ENCODE measurements at places on chromosomes 1 and 21. TPM values are rescaled to one million over a fixed set of nuclear protein-coding genes. Genes with fewer than 3 reads are reported as not detected.
A peak's percentile ranks its signal among the peaks of the same experiment; 100 is the strongest.

DNA sequence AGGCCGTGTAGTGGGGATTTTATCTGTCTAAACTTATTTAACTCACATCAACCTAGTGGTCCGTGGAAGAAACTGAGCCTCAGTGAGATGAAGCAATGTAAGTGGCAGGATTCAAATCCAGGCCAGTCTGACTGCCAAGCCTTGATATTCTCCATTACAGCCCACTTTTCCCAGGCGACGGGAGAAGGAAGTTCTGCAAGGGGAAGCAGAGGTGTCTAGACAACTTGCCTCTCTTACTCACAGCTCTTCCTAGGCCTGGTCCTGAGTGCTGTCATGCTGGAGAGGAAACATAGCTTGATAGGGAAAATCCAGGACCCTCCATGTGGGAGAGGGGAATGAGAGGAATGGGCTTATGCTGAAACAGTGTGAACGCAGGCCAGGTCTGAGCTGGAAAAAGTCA lies 9.1 kb downstream of the CTSE start:
- DNase-seq = no peak

- DNase-seq = no peak
These were observed 631.8 kb downstream of the AJAP1 start for GRCh38 chr1:5286244-5286643.

- DNase-seq = no peak
These were observed 14.3 kb downstream of the ADARB1 start for GRCh38 chr21:45088729-45089128.

The SMYD3 gene
- total RNA-seq = 46.1 TPM

DNA sequence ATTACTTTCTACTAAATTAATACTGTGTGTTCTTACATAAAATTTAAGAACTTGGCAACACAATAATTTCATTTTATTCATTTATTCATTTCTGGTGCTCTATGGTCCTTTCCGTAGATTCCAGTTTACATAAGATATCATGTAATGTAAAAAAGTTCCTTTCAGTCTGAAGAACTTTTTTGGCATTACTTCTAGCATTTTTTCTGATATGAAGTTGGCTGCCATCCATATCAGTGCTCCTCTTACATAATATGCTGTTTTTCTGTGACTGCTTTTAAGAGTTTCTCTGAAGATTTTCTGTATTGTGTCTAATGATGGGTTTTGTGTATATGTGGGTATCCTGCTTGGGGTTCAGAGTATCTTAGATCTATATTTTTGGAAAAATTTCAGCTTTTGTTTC lies 34.8 kb downstream of the LIN9 start:
- DNase-seq = no peak

The ANKRD34A gene
- 1.9 TPM for total RNA-seq

The SPRR1B gene
- total RNA-seq = not detected

- no peak for DNase-seq
These were observed 12.0 kb upstream of the OR6K3 start for GRCh38 chr1:158732524-158732923.

GRCh38 chr1:210584439-210585113 lies 255.9 kb downstream of the HHAT start:
- DNase-seq = peak; percentile 23

DNA sequence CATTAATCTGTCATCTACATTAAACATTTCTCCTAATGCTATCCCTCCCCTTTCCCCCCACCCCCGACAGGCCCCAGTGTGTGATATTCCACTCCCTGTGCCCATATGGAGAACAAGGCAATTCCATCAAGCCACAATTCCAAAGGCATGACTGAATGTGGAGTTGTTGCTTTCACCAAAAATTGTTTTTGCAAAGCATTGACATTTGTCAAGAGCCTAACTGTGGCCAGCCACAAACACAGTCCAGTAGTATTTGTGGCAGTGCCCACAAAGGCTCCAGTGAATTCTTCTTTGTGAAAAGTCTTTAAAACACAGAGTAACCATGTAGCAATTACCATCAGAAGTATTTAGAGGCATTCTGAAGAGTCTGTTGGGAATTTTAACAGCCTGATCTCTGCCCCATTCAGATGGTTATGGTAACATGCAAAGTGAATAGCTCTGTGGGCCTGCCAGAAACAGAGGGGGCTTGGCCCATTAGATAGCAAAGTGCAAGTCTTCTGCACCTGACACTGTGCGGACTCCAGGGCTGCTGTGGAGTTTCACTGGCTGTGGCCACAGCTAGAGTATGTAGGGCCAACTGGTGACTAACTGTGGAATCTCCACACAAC lies 11.6 kb upstream of the LRRC53 start:
- DNase-seq = no peak

DNA sequence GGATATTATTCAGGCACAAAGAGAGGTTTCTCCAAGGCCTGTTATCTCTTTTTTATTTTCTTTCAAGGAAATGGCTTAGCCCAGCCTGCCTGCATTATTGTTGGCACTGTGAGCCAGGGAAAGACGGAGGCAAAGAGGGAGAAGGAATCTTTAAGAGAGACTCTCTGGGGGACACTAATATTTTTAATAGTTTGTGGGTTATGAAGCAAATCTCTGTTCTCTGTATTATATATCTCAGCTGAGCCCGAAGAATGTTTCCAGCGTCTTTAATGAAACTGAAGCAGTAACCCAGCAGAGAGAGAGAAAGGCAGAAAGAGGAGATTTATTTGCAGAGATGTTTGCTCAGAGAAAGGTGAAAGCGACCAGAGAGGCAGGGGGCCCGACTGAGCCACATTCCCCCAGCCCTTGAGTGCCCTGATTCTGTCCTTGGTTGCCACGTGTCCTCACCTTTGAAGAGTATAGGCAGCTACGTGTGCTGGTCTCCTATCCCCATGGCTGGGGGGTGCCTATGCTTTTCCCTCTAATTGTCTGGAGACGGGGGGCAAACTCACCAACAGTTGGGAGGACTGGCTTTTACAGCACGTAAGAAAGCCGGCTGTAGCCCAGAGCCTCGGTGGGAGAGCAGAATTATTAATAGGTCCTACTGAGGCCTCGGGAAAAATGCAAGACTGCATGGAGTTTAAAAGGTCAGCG lies 166.4 kb downstream of the TRABD2B start:
- DNase-seq = no peak

The RXFP4 gene
- not detected for total RNA-seq

The CNIH3 gene
- total RNA-seq = 2.8 TPM

- no peak for DNase-seq
These were observed 1.3 kb downstream of the ATXN7L2 start for GRCh38 chr1:109485001-109485400.

DNA sequence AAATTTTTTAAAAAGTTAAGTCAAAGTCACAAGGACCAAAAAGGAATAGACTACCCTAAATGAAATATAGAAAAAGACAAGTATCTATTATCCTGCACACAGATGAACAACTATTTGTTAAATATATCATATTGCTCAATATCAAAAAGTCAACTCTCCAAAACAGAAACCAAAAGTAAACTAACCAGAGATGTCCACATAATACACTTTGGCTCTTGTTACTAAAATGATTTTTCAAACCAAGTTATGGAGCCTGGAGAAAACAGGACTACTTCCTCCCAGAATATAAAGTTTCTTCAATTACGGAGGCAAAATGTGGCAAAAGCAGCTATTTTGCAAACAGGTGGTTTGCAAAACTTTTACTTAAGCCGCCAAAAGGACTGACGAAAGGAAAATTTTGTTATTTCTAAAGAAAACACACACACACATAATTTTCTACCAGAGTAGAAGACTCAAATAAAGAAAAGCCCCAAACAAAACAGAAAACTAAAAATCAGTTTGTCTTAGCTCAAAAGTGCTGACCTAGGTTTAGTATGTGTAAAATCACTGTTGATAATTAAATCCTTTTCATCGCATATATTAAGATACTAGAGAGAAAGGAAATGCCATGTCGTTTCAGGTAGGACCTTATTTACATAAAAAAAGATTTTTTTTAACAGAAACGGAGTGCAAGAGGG lies 1.1 kb downstream of the DPYD start:
- DNase-seq = no peak

The GBP5 gene
- 249 TPM for total RNA-seq

DNA sequence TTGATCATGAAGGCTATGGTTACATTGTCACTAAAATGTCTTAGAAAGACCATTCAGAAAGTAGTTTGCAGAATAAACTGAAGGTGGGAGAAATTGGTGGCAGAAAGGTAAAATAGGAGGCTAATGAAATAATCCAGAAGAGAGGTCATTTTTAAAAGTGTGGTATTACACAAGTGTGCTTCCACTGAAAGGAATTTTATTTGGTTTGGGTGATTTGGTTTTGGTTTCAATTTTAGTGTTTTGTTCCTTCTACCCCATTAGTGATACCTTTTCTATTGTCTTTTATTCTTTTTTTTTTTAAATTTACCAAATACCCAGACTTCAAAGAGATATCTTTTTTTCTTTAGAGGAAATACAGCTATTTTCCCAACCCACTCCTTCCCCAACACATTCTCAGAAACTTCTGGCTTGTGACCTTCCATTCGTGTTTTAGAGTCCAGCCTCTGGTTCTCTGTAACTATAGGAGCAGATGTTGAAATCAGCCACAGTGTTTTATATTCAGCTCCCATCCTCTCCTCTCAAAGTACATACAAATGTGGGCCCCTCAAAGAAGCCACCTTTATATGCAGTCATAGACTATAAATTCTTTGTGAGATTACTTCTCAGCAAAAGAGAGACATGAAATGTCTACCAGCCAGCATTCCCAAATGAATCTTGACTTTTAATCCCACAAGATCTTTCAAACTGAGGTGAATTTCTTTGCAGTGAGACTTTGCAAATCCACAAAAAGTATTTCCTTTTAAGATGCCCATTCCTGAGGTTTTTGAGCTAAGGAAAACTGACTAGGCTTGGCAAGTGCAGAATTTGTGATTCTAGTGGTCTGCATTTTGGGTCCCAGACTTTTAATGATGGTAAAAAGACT lies 42.0 kb upstream of the PALMD start:
- no peak for DNase-seq

The CDC20 gene
- 0.96 TPM for total RNA-seq

- DNase-seq = no peak
These were observed 431.1 kb upstream of the VAMP3 start for GRCh38 chr1:7339953-7340352.
